Suppressor macrophage treated with lipopolysaccharide for 1 hour (primary cell): ENCODE measurements at places on chromosomes 3 and 15.
A peak's percentile ranks its signal among the peaks of the same experiment; 100 is the strongest.

DNA sequence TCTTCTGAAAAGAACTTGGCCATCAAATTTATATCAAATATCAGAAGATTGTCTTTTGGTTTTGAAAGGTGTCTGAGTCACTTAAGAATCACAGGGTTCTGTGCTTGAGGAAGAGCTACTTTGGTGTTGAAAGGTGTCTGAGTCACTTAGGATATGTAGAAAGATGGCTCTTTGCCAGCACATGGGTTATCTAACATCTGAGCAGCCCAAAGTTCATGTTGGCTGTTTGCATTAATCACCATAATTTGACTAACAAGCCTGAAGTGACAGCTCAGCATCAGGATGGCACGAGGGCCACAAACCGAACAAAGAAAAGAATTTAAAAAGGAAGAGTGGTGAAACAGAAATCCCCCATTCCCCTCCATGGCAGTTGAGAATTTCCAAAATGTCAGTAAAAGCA lies 190.5 kb upstream of the CMC1 start:
- DNase-seq = peak; percentile 41

- no peak for DNase-seq
Observed at GRCh38 chr15:64747578-64747977, 27.8 kb downstream of the RBPMS2 start.

GRCh38 chr3:124627501-124627908 lies 102.7 kb upstream of the UMPS start:
- no peak for DNase-seq

DNA sequence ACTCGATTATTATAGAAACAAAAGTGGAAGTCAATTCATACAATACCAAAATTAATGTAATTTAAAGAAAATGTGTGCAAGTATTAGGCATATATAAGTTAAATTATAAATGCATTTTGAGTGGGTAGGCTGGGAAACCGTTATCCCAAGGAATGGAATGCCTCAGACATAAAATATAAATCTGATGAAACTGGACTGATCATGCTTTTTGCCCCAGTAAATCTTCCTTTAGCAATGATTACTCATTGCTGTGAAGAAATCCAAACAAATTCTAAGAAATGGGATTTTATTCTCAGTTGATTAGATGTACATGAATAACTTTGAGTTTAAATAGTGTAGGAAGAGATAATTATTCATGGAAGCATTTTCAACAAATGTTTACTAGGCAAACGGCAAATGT lies 185.5 kb upstream of the KCNMB2 start:
- DNase-seq = no peak

- no peak for DNase-seq
Observed at GRCh38 chr3:130395916-130396315, 50.4 kb downstream of the COL6A5 start.

DNA sequence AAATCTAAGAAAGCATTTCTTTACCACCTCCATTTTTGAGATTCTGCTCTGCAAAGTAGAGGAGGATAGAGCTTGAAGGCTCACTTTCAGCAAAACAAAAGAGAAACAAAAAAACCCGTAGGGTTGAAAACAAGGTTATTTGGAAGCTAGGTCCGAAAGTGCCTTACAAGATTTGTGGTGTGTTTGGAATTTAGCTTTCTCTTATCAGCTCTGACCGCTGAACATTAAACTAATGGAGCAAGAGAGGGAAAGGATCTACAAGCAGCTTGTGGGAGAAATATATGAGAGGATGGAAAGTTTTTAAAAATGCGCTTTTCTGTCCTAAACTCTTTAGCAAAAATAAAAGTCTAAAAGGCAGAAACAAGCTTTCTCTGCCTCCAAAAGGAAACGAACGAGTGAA lies 545.5 kb downstream of the NTRK3 start:
- no peak for DNase-seq

GRCh38 chr3:184812662-184813042 lies 686 bp downstream of the VPS8 start:
- no peak for DNase-seq

DNA sequence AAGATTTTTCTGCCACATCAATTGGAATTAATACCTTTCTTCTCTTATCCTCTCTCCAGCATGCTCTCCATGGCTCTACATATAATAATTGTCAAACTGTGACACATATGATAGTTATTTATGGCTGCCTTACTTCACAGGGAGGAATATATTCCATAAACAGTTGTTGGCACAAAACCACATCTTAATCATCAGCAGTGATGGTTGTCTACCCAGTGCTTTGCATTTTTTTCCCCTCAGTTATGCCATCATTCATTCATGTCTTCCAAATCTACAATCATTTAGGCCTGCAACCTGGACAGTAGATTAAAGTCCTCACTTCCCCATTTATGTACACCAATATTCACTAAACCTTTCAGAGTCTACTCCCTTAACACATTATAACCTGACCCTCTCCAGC lies 107.7 kb downstream of the THRB start:
- no peak for DNase-seq

DNA sequence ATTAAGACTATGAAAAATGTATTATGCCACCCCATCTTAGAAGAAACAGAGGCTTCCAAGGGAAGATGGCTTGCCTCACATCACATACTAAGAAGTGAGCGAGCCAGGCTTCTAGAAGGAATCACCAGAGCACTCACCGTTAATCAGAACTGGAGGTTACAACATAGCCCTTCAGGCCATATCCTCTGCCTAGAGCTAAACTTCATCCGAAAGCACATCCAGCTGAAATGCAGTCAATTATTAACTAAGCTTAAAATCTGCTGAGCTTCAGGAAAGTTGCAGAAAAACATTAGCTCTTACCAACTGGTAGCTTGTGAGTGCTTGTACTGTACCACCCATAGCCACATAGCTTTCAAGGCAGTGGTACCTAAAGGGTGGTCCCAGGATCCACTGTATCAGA lies 483.2 kb downstream of the TBL1XR1 start:
- DNase-seq = no peak

DNA sequence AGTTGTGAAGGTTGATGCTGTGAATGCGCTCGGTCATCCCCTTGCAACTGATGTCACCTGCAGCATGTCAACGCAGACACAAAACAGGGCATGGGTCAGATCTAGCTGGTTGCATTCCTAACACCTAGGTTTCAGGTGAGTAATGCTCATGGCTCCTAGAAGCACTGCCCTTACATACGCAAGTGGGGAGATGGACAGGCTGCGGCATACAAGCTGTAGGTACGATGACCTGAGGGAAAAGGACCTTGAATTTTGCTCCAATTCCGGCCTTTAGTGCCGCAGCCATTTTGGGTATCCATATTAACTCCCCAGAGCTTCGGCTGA lies 58.0 kb downstream of the TIGIT start:
- no peak for DNase-seq
